ENCODE measurements at places on chromosomes 16 and 17. TPM values are rescaled to one million over a fixed set of nuclear protein-coding genes. Genes with fewer than 3 reads are reported as not detected.

The PRSS21 gene
- 6.2 TPM for total RNA-seq

DNA sequence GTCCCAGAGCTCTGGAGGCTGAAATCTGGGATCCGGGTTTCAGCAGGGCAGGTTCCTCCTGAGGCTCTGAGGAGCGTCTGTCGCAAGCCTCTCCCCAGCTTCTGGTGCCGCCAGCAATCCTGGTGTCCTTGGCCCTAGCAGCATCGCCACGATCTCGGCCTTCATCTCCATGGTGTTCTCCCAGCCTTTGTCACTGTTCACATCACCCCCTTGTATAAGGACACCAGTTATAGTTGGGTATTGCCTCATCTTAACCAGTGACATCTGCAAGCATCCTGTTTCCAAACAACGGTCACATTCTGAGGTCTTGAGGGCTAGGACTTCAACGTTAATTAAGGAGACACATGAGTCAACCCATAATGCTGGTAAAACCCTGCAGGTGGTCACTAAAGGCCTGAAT, 2.8 kb upstream of the PPP1R27 start:
- DNase-seq = no peak
- H3K27ac ChIP-seq = no peak overlapping the region
- no peaks in the 10 kb centered on the region for H3K27me3 ChIP-seq
- no peaks in the 10 kb centered on the region for H3K4me1 ChIP-seq

The CCL17 gene
- total RNA-seq = 1.6 TPM

DNA sequence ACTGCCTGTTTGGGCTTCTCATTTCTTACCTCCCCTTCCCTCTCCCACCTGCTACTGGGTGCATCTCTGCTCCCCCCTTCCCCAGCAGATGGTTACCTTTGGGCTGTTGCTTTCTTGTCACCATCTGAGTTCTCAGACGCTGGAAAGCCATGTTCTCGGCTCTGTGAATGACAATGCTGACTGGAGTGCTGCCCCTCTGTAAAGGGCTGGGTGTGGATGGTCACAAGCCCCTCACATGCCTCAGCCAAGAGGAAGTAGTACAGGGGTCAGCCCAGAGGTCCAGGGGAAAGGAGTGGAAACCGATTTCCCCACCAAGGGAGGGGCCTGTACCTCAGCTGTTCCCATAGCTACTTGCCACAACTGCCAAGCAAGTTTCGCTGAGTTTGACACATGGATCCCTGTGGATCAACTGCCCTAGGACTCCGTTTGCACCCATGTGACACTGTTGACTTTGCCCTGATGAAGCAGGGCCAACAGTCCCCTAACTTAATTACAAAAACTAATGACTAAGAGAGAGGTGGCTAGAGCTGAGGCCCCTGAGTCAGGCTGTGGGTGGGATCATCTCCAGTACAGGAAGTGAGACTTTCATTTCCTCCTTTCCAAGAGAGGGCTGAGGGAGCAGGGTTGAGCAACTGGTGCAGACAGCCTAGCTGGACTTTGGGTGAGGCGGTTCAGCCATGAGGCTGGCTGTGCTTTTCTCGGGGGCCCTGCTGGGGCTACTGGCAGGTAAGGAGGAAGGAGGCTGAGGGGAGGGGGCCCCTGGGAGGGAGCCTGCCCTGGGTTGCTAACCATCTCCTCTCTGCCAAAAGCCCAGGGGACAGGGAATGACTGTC, at the start of gene CD68:
CD68 (plus strand) TSS at position 638 of the 833 bp plus-strand sequence; CDS start at position 678, 40 bp downstream.
- H3K4me3 ChIP-seq = peak within 1 kb of the TSS; percentile 67
- peak within 1 kb of the TSS; percentile 95 for H3K27ac ChIP-seq
- peak; percentile 88 for DNase-seq
- H3K36me3 ChIP-seq = peaks cover 62% of the 10 kb centered on the region
- H3K27me3 ChIP-seq = no peaks in the 10 kb centered on the region

The WSCD1 gene
- total RNA-seq = 0.50 TPM

- H3K4me1 ChIP-seq = no peaks in the 10 kb centered on the region
- no peak for DNase-seq
- H3K4me3 ChIP-seq = no peak overlapping the region
- H3K36me3 ChIP-seq = no peaks in the 10 kb centered on the region
Measured at GRCh38 chr17:41521574-41522261, 3.0 kb upstream of the KRT15 start.

- H3K27ac ChIP-seq = no peak overlapping the region
- no peak overlapping the region for H3K4me3 ChIP-seq
- H3K36me3 ChIP-seq = no peaks in the 10 kb centered on the region
- H3K4me1 ChIP-seq = no peaks in the 10 kb centered on the region
Measured at GRCh38 chr17:68562736-68563135, 38.4 kb downstream of the FAM20A start.

The MYH13 gene
- total RNA-seq = not detected

GRCh38 chr16:78852081-78852635, 748.4 kb downstream of the MAF start:
- no peak for DNase-seq
- peaks cover 12% of the 10 kb centered on the region for H3K4me1 ChIP-seq
- H3K27ac ChIP-seq = no peak overlapping the region
- H3K27me3 ChIP-seq = no peaks in the 10 kb centered on the region
- H3K4me3 ChIP-seq = no peak overlapping the region

DNA sequence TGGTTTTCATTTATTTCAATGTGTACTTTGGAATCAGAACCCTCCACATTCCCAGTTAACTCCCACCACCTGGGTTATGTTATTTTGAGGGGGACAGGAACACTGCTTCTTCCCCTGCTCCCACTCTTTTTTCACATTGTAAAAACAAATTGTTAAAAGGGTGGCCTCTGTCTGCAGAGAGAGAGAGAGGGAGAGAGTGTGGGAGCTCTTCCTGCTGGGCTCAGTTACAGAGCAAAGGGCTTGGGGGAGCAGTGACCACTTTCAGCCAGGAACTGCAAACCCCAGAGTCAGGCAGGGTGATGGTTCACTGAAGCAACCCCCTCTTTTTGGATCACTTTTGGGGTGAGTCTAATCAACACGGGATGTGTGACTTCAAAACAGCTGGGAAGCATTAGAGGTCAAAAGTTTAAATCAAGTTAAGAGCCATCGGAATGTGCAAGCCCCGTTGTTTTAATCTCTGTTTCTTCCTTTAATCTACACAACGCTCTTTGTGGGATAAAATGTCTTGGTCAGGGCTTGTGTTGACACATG, 577.0 kb upstream of the CDH11 start:
- H3K27me3 ChIP-seq = no peaks in the 10 kb centered on the region
- no peak overlapping the region for H3K4me3 ChIP-seq
- H3K36me3 ChIP-seq = no peaks in the 10 kb centered on the region
- no peak overlapping the region for H3K27ac ChIP-seq

GRCh38 chr17:40113110-40113906, 8.5 kb upstream of the MSL1 start:
- H3K4me3 ChIP-seq = peak overlapping the region; percentile 80
- DNase-seq = peak; percentile 96
- peak overlapping the region; percentile 92 for H3K27ac ChIP-seq

- peaks cover 51% of the 10 kb centered on the region for H3K4me1 ChIP-seq
- H3K4me3 ChIP-seq = peak overlapping the region; percentile 16
- H3K27ac ChIP-seq = peak overlapping the region; percentile 56
- DNase-seq = peak; percentile 43
- no peaks in the 10 kb centered on the region for H3K27me3 ChIP-seq
Measured at GRCh38 chr17:69423450-69423849, 9.0 kb downstream of the MAP2K6 start.

GRCh38 chr16:66434619-66435430, 7.7 kb downstream of the BEAN1 start:
- no peak overlapping the region for H3K4me3 ChIP-seq
- no peak overlapping the region for H3K27ac ChIP-seq
- H3K4me1 ChIP-seq = no peaks in the 10 kb centered on the region

GRCh38 chr17:82334622-82335394, 1.2 kb upstream of the SECTM1 start:
- no peak for DNase-seq
- no peaks in the 10 kb centered on the region for H3K27me3 ChIP-seq
- peaks cover 36% of the 10 kb centered on the region for H3K4me1 ChIP-seq
- H3K36me3 ChIP-seq = no peaks in the 10 kb centered on the region
- H3K27ac ChIP-seq = peak overlapping the region; percentile 67
